ENCODE measurements at places on chromosomes 4 and X.

DNA sequence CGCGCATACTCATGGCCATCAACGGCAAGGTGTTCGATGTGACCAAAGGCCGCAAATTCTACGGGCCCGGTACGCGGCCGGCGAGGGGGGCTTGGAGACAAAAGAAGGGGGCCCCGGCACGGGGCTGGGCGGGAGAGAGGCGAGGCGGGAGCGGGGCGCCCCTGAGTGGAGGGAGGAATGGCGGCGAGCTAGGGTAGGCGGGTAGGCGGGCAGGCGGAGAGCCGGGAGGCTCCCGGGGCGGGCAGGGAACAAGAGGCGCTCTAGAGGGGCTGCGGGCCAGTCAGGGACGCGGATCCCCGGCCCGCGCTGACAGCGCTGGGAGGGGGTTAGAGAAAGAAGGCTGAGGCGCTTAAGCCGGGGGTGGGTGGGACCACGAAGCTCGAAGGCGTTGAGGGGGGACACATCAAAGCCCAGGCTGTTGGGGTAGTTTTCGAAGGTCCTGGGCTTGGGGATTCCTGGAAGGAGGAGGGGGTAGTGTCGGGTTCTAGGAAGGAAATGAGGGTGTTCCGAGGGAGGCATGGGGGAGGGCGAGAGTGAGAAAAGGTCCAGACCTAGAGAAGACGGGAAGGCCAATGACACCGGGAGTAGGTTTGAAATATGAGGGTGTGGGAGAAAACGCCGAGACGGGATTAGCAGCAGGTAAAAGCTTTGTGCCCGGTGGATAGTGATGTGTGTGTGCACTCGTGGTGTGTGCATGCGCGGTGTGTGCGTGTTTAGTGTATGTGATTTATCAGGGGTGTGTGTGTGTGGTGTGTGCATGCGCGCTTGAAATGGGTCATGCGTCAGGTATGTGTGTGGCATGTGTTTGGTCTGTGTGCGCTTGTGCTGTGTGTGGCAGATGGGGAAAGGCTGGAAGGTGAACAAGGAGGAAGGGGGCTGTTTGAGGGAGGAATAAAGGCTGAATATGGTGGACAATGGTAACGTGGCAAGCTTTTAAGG, 807 bp downstream of the PGRMC1 start:
- peak; percentile 53 for ATAC-seq

DNA sequence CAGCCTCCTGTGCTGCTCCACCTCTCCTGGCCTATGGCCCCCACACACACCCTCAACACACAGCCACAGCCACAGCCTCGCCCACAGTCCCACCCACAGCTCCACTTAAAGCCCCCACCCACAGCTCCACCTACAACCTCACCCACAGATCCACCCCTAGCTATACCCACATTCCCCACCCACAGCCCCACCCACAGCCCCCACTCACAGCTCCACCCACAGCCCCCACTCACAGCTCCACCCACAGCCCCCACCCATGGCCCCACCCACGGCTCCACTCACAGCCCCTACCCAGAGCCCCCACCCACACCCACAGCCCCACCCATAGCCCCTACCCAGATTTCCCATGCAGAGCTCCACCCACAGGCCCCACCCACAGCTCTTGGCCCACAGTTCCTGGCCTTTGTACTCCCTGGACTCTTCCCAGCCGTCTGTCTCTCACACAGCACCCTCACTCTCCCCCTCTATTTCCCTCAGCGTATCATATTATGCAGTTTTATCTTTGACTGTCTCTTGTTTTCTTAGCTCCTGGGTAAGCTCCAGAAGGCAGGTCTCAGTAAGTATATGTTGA, 322.5 kb downstream of the EVC2 start:
- no peak for ATAC-seq

DNA sequence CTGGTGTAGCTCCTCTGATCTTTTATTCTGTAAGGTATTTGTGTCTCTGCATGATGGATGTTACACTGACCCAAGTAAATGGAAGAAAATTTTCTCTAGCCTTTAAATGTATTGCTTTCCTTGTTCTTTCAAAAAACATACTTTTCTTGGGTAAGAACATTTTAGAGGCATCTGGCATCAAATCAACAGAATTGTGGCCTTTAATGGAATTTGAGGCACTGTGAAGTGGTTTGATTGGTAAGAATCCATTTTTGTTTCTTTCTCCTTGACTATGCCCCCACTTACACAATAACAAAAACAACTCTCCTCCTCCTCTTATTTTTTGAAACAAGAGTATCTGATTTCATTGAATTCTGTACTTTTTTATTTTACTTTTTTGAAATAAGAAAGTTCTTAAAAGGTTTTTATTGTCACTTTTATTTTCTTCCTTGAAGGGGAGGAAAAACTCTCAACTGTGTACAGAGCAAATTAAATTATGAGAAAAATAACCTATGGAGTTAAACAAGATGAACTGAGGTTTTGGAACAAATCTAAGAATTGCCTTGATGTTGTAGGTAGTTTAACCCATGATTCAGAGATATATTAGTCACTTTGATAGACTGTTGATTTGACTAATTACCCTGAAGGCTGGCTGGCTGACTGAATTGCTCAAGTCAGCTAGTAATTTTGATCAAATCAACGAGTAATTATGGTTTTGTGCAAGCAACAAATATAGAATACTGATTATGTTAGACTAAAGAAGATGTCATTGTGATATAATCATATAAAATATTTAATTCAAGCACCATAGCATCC, 146.4 kb downstream of the FHIP1A start:
- ATAC-seq, result no peak

DNA sequence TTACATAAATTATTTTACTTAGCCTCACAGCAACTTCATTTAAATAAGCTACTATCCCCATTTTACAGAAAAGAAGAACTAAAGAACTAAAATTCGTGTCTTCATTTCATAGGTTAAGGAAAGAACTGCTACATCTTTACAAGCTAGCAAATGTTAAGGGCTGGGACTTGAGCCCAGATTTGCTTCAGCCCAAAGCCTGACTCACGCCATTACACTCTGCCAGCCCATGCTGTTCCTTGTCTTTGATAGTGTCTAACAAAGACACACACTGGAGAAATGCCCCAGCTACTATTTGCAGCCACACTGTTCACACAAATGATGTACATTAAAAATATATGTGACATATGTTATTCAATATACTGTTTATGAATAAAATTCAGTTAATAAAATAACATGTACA, 29.0 kb upstream of the ERVMER34-1 start:
- ATAC-seq, result no peak

DNA sequence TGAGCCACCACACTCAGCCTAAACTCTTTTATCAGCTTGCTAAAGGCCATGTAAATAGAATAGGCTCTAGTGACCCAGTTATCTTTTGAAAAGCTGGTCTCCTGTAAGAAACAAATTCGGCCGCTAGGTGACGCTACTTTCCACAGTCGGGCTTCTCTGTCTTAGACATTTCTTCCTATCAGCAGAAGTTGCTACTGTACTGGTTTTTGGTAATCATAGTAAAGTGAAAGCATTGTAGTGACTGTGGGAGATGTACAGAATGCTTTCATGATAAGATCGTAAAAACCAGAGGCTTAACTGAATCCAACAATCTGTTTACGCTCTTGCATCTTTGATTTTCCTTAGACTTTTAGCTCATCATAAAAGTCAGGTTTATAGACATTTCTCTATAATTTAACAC, 82.6 kb downstream of the GK start:
- peak; percentile 95 for ATAC-seq

DNA sequence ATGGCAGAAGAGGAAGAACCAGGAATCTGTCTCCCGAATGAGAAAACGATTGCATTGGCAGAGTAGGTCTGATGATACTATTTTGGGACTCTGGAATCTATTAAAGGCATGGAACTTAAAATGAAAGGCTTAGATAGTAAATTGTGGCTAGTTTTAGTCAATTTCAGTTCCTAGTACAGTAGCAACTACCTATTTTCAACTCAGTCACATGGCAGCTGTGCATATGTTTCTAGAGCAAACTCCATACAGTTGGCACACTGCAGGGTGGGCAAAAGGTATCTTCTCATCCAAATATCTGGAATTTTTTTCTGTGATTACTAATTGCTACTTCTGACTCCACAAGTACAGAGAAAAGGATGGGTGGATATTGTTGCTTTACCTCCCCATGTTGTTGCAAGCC, 663.6 kb downstream of the PCDH7 start:
- no peak for ATAC-seq

GRCh38 chrX:148268673-148269072, 231.7 kb upstream of the AFF2 start:
- ATAC-seq, result no peak

DNA sequence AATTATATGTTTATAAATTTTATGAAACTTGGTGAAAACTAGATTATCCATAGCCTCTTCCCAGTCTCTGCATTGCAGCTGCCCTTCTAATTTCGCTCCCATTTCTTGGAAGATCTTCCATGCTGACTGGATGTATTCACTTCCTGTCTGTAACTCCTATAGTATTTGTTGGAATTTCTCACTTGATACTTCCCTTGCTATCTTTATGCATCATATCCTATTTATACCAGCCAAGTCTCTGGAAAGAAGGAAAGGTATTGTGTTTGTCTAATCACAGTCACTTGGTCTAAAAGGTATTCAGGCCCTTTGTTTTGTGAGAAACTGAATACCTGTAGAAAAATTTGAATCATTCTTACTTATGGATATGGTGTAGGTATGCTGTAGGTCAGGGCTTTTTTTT, 870.9 kb upstream of the FRG1 start:
- no peak for ATAC-seq

GRCh38 chrX:132388371-132388770, 100.5 kb downstream of the MBNL3 start:
- ATAC-seq, result no peak

- ATAC-seq, result peak; percentile 70
Measured at GRCh38 chrX:53481093-53481492, 46.9 kb upstream of the HSD17B10 start.

DNA sequence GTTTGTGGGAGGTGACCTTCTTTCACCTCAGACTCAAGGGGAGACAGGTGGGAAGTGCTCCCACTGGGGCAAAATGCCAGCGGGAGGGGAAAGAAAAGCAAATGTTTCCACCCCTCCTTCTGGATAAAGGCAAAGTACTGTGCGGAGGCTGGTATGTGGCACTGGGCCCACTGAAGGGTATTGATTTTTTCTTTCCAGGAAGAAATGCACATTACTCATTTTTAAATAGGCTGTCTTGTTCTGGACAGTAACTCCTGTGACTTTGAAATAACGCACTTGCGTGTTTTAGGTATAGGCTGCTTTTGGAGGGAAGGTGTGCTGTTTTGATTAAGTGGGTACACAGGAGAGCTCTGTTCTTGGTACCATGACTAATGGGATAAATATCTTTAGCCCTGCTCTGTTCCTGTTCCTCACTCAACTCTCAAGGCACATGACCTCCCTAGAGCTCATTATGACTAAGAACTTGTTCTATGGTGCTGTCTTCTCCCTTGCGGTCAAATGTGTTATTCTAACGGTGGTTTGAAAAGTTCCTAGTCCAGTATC, 40.7 kb upstream of the MBTPS2 start:
- peak; percentile 68 for ATAC-seq

GRCh38 chr4:164790249-164790648, 36.3 kb downstream of the SMIM31 start:
- ATAC-seq, result no peak

DNA sequence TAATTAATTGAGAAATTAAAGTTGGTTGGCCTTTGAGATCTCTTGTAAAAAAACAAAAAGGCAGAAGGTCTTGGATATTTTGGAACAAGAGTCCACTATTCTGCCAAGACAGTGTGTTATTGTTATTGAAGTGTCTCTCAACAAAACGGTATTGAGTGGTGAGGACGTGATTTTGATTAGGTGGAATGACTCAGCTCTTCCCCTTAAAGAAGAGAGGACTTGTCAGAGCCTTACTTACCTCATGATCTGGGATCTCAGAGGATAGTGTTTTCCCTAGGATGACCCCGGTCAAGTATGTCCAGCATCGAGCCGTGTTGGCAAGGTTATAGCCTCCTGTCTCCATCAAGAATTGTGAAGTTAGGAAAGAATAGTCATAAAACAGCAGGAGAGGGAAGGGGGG, 110.9 kb downstream of the HDAC8 start:
- ATAC-seq, result no peak

DNA sequence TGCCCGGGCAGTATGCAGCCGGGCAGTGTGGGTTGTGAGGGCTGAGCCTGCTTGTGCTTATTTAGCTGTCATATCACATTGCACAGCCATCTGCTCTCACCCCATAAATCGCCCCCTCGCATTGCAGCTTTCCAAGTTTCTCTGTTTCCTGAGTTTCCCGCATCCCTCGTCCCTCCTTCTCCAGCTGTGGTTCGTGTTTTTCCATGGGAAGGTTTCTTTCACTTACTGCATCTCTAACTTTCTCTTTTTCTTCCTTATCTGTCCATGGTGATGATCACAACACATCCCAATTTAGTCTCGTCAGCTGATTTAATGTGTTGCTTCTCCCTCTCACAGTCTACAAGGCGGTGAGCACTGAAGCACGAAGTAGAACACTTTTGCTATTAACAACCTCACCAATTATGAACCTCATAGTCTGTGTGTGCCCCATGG, 118.1 kb downstream of the ENPP6 start:
- ATAC-seq, result no peak

DNA sequence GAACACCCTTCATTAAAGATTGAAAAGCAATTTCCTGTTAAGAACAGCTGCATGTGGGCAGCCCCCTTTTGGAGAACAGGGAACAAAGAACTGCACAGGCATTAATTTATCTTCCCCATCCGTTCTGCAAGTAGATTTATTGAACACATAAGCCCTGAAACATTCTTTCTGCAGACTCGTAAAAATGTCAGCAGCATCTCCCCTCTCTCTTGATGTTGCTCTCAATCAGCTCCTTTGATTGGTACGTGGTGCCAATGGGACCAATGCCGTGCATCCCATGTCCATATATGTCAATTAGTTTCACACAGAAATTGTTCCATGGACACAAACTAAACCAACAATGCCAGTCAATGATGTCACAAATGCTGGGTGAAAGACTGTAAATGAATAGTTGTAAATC, 228.5 kb upstream of the RASGEF1B start:
- no peak for ATAC-seq

DNA sequence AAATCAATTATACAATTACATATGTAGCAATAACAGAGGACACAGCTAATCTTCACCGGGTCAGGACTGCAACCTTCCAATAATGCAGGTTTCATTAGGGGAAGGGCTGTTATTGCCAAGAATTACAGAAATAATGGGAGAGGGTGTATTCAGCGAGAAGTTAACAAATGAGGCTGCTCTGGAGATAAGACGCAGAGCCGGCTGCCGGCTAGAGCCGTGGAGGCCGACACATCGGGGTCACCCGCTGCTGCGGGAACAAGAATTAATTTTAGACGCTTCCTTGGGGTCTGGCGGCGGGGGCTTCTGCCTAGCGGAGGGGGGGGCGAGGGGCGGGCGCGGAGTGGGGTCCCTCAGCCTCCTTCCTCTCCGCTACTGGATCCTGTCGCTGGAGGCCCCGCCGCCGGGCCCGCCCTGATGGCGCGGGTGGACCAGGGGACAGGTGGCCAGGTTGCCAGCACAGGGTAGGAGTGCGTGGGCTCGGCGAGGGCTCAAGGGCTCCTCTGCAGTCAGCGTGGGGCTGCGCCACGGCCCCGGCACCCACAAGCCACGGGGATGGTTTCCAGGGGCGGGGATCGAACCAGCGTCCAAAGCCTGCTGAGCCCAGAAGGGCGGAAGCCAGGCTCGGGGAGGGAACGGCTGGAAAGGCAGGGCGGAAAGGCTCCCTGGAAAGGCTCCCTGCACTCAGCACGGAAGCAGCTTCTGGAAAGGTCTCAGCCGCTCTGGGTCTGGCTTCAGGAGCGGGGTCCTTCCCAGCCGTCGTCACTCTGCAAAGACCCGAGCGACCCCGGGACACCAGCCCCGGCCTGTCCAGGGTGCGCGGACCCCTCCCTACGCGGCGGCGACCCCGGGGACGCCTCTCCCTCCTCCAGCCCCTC, 113.8 kb upstream of the NKX1-1 start:
- ATAC-seq, result no peak

- peak; percentile 41 for ATAC-seq
Measured at GRCh38 chrX:31209005-31209628, 137.3 kb upstream of the FTHL17 start.

Measured in SK-N-SH treated with all-trans-retinoic acid at 6 μM for 48 hours (cell line).